ENCODE measurements at places on chromosomes 4 and X.

DNA sequence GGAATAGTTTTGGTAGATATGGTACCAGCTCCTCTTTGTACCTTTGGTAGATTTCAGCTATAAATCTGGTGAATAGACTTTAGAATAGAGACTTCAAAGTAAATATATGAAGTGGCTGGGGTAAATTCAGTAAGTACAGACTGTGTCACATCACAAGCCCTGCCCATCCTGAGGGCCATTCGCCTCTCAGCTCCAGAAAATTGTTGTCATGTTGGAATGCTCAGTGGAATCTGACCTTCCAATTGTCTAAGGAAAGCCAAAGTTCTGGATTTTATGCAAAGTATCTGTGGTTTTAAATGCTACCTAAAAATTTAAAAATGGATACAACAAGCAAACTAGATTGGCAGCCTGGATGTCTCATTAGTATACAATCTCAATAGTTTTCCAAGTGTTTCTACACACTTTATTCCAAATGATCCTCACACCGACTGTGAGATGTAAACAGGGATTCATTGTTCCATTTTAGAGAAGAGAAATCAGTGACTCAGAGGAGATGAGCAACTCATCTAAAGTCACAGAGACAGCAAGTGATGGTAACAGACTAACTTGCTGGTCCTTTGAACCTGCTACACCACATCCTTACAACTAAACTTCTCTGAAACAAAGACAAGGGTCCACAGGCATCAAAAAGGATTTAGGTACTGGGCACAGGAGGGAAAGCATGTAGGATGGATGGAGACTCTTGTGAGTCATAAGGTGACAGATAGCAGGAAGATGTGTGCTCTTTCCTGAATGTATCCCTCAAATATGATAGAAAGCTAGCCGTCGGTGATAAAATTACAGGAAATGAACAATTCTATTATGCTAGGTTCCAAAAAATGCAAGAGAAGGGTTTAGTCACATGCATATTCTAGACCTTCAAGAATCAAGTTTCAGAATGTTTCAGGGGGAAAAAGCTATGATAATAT lies 127.3 kb downstream of the ATP10D start:
- DNase-seq = no peak

GRCh38 chr4:136810626-136811025 lies 721.7 kb downstream of the PCDH18 start:
- DNase-seq = no peak

DNA sequence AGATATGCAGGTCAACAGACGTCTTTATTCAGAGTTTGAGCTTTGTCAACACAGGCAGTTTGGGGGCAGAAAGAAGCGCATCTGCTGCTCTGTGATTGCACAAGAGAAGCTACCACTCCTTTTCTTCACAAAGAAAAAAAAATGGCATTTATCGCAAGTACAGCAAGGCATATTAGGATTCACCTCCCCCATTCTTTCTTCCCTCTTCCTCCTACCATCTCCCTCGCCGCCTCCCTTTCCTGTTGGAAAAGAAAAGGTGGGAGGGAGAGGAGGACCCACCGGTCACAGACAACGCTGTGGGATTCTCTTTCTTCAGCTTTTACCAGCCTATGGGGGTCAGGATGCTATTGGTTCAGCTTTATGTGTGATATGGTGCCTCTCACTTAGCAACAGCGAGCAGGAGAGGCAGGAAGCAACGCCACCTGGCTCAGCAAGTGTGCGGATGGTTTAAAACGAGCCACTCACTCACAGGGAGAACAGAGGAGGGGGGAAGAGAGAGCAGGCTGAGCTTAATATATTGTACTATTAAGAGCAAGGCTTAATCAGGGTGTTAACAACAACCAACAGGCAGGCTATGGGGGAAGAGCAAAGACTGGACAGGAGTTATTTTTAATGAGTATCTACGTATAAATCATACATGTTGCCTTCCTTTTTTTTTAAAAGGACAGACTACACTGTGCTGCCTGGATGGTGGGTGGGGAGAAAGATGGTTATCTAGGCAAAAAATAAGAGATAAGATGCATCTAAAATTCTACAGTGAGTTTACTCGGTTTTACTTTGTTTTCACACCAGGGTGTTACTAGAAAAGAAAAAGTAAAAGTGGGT lies 104.7 kb downstream of the MAML3 start:
- DNase-seq = peak; percentile 22

DNA sequence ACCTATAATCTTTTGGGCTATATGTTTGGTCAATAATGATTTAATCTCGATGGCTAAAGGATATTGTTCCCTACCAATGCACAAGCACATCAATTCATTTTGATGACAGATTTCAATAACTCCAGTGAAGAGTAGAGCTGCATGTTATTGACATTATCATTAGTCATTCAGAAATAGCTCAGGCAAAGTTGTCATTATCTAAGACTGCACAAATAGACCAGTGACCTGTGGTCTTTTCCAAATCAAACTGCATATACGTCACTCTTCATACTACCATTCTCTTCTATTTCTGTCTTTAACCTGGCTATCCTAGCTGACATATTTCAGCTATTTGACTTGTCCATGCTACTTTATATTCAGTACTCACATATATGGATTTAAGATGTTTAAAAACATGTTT lies 1050.8 kb downstream of the C4orf33 start:
- no peak for DNase-seq

DNA sequence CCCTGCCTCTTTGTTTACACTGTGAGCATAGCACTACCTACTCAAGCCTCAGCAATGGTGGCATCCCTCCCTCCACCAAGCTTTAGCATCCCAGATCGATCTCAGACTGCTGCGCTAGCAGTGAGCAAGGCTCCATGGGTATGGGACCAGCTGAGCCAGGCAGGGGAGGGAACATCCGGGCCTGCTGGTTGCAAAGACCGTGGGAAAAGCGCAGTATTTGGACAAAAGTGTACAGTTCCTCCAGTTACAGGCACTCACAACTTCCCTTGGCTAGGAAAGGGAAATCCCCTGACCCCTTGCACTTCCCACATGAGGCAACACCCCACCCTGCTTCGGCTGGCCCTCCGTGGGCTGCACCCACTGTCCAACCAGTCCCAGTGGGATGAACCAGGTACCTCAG lies 26.5 kb downstream of the EGF start:
- DNase-seq = no peak

DNA sequence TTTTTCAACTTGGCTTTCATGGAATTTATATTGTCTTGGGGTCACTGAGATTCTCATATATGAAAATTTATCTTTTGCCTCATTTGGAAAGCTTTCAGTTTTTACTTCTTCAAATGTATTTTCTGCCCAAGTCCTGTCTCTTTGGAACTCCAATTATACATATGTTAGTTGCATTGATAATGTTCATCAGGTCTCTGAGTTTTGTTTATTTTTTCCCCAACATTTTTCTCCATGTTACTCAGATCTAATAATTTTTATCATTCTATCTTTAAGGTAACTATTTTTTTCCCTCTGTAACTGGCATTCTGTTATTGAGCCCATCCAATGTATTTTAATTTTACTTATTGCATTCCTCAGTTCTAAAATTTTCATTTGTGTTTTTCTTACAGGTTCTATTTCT lies 10.7 kb upstream of the TRO start:
- no peak for DNase-seq

- no peak for DNase-seq
These were observed 41.0 kb upstream of the UCP1 start for GRCh38 chr4:140609548-140610425.

- DNase-seq = no peak
These were observed 3.9 kb downstream of the SHISA3 start for GRCh38 chr4:42401171-42401570.

DNA sequence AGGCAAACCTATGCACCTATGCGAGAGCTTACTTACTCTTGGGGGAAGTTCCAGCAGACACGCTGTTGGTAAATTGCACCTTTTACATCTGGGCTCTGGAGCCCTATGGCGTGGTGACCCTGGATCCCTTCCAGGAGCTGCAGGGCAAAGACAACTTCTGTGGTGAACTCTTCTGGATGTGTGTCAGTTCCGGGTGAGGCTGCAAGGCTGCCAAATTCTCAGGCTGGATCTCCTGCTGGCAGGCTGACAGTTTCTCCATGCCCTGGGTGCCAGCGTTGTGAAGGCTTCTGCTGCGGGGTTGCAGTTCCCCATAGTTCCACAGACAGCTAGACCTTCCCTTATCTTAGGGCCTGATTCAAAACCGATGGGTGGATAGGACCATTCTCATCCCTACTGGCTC lies 37.9 kb downstream of the RAP2C start:
- DNase-seq = no peak

GRCh38 chr4:37516057-37516775 lies 170.0 kb downstream of the RELL1 start:
- DNase-seq = no peak

- no peak for DNase-seq
These were observed 292.8 kb upstream of the ARSJ start for GRCh38 chr4:114272226-114272625.

GRCh38 chrX:134692233-134692632 lies 34.0 kb upstream of the PLAC1 start:
- no peak for DNase-seq

GRCh38 chrX:130829526-130830515 lies 73.2 kb downstream of the ENOX2 start:
- no peak for DNase-seq

DNA sequence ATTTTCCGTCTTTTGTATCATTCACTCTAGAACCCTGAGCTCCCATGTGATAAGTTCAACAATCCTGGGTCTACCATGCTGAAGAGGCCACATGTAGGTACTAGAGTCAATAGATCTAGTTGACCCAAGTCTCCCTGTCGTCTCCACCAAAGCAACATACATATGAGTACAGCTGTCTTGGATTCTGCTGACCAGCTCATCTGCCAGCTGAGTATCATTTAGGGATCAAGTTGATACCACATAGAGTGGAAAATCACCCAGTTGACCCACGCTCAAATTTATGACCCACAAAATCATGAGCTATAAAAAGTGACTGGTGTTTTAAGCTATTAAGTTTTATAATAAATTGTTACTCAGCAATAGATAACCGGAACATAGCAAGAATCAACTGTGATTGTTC lies 61.8 kb downstream of the DMD start:
- DNase-seq = no peak

DNA sequence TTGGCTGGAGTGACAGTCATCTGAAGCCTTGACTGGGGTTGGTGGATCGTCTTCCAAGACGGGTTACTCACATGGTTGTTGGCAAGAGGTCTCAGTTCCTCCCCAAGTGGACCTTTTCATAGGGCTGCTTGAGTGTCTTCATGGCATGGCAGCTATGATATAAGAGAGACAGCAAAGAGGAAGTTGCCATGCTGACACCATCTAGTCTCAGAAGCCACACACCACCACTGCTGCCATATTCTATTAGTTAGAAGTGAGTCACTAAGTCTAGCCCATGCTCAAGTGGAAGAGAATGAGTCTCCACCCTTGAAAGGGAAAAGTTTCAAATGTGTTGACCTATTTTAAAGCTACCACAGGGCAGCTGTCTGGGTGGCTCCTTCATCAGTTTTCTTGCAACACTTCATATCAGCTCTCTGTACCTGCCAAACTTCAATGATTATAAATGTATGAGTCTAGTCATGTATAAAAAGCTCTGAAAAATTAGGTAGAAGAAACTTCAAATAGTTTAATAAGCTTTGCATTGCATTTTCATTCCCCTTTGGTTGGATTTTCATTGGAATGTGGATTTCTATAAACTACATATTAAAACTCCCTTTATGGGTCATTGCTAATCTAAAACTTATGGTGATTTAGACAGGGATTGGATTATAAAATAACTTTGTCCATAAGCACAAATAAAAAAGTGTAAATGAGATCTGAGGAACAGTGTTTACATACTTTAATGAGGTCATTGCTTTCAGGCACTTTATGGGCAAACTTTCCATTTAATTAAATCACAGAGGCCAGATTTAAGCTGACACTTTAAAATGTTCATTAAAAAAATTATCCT lies 68.0 kb upstream of the ATXN3L start:
- DNase-seq = no peak

GRCh38 chr4:126740687-126741086 lies 892.1 kb upstream of the INTU start:
- no peak for DNase-seq

DNA sequence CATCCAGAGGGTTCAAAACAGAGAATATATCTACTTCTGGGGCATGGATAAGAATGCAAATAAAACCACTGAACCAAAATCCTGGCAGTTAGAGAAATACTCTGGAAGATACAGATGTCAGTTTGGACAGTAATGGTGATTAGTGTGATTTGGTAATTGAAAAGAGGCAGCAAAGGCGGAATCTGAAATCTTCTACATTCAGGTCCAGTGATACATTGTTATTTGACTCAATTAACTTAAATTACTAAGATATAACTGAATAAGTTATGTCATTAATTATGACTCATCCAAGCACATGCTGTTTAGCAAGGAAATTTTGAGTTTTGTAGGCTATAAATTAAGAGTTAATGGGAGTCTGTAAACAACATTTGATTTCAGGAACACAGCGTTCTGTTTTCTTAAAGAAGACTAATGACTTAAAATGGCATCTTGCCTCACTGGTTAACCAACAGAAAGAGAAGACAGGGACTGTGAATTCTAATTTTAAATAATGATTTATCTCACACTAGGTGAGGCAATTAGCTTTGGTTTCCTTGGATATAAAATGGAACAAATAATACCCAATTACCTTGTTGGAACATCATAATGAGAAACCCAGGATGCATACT lies 937.1 kb downstream of the PDHA2 start:
- no peak for DNase-seq

GRCh38 chr4:42359711-42360110 lies 37.6 kb upstream of the SHISA3 start:
- no peak for DNase-seq

GRCh38 chr4:2822461-2823300 lies 21.0 kb upstream of the ADD1 start:
- no peak for DNase-seq
